HAP-1 (cell line): ENCODE measurements at places on chromosomes 3 and 15.

DNA sequence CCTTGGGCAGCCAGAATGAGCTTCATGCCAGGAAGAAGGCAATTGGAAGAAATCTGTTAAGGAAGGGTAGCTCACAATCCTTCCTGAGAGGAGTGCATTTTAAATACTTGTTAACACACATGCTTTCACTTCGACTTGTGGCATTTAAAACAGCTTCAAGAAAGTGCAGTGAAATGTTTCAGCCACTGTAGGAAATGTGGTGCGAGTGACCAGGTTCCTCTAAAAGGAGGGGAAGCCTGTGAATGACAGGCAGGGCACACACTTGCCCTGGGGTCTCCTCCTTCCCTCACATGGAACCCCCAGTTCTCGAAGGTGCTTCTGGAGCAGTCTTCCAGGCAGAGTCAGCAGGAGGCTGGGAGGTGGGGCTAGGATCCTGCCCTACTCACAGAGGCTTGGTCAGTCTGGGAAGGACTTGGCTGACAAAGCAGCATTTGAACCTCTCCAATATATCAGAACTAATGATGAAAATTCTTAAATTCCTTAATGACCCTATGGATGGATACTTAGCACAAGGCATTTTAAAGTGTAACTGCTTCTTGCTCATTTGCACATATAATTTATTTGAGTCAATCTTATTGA is 358.6 kb downstream of the CHST2 start:
- DNase-seq: no peak

- peak; percentile 64 for DNase-seq
Measured at GRCh38 chr3:14261229-14261628, 82.6 kb downstream of the LSM3 start.

DNA sequence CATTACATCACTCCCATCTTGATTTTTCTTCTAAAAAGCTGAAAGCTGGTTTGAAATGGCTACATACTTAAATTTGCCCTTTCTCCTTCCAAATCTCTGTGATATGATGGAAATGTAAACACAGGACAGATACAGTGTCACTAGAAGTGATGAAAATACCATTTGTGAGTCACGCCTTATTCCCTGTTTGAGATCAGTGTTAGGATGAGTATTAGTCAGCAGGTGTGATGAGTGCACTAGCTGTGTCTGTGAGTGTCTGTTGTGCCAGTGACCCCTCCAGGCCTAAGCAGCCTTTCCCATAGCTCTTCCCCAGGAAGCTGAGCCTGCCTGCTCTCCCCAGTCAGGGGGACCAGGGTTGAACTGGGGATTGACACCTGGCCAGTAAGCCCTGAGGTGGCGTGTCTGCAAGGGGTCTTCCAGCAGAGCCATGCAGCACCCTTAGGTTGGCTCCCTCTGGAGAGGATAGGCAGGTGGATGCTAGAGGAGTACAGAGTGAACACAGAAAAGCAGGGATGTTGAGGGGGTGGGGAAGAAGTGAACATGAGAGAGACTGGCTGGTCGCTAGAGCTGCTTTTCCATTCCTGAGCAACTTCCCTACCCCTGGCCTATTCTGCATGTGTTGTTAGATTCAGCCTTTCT is 92.0 kb downstream of the PDE8A start:
- no peak for DNase-seq

DNA sequence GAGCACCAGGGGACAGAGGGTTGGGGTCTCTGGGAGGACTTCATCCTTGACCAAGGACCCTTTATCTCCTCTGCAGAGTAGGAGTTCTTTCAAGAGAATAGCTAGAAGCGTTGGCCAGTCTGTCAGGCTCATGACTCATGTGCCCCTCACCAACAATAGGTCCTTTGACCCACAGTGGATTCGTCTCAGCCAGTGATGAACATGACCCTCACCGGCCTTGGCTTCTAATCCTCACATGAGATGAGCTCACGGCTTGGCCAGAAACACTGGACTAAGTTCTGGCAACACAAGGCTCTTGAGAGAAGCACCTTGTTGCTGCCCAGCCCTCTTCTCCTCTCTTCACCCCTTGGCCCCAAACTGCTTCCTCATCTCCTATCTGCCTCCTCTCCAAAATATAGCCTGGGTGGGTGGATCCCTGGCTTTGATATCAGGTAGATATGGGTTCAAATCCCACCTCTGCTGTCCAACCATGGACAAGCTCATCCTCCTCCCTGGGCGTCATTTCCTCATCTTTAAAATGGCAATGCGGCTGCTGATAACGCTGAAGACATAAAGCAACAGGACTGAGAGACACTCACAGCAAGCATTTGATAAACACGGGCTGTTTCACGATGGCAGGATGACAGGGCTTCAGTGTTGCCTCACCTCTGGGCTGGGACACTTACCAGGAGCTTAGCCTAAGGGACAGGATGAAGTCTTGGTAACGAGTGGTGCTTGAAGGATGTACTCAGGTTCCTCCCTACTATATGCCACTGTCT is 446.7 kb upstream of the PROK2 start:
- DNase-seq: no peak

DNA sequence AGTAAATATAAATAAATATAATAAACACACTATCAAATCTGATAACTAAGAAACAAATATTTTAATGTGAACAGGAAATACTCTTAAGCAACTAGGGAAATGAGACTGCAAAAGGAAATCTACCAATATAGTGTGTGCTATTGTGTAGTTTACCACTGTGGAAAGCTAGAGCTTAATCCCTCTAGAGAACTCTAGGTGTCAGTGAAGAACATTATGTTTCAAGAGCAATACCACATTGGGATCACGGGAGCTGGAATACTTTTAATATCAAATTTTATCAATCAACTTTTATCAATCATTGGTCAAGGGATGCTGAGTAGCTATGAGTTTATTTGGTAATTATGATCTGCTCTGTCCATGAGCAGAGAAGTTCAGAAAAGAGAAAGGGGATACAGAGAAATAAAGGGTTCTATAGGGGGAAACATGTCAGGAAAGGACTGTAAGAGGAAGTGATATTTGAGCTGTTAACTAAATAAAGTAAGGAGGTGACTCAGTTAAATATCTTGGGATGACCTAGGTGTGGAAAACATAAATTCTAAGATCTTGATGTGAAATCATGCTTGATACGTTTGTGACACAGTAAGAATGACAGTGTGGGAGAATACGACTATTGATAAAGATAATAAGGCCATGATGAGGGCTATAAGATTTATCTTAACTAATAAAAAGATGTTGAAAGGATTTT is 762.2 kb upstream of the ALCAM start:
- DNase-seq: no peak

DNA sequence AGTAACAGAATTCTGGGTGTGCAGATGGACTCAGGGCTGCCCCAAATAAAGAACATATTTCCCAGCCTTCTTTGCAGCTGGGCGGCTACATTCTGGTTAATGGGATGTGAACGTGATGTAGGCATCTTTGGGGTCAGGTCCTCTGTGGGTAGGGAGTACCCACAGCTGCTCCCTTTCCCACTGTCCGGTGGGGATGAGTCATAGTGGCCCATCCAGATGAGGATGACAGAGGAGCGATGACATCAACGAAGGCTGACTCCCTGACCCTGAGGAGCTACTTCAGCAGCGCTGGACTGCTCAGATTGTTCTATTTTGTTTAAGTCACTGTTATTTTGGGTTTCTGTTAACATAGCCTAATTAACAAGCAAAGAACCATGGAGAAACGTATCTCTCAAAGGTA is 38.0 kb downstream of the SRPRB start:
- DNase-seq: no peak

DNA sequence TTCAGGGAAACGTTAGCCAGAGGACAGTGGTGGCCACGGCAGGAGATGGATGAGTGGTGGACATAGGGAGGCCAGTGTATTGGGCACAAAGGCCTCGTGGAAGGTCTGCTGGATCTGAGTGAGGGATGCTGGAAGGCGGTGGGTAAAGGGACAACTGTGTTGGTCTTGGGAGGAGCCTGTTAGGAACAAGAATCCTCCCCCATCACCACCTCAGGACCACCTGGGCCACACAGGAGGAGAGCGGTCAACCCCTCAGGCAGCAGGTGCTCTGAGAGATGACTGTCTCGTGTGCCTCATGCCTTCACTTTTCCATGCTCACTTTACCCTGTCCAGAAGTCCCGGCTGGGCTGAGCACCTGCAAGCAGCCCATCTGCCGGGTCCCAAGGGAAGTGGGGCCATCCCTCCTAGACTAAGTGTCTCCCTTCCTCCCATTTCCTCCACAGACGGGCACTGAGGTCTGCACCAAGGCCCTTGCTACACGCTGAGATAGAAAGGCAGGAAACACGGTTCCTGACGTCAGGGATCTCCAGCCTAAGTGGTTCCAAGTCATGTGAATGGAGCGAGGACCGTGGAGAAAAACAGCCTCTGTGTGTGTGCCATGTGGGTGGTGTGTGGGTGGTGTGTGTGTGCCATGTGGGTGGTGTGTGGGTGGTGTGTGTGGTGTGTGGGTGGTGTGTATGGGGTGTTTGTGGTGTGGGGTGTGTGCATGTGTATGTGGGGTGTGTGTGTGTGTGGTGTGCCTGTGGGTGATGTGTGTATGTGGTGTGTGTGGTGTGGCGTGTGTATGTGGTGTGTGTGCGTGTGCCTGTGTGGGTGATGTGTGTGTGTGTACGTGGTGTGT is 47.8 kb upstream of the CTSH start:
- no peak for DNase-seq

DNA sequence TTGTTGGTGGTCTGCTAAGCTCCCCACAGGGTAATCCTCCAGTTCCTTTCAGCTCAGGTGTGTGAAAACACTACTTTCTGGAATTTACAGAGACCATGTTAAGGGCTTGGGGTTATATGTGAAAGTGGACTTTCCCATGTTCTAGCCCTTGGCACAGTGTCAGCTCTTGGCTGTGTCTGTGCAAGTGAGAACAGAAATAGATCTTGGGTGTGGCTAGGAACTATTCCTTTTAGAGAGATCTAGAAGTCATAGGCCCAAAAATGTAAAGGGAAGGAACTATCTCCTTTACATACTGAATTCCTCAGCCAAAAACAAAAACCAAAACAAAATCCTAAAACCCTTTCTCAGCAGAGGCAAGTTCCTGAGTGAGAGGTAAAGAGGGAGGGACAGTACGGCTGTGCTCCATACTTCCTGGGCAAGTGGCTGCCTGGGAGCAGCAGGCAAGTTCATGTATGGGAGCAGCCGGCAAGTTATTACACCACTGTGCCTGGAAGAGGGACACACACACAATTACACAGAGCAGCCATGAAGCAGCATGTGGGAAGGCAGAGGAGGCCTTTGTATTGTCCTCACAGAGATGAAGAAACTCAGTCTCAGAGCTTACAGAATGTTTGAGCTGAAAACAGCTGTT is 19.9 kb upstream of the C3orf62 start:
- no peak for DNase-seq

- DNase-seq: no peak
Measured at GRCh38 chr15:25088261-25088790, 133.5 kb downstream of the SNRPN start.

GRCh38 chr3:129020691-129021090 is 19.6 kb downstream of the EFCC1 start:
- DNase-seq: no peak

DNA sequence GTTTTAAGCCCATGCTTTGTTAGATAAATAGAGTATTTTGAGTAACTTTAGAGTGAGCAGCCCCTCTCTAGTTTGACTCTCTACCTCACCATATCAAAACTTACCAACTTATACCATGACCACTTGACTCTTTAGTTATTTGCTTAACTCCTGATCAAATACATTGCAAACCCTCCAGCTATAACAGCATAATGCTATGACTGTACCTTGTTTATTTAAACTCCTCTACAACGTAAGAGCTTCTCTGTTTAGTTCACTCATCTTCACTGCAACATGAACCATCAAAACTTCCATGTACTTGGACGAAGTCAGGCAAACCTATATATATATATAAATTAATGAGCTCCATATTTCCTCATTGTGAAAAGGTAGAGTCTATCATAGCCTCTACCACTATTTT is 218.2 kb downstream of the DPH6 start:
- no peak for DNase-seq

GRCh38 chr3:36149447-36149865 is 230.8 kb upstream of the STAC start:
- no peak for DNase-seq

DNA sequence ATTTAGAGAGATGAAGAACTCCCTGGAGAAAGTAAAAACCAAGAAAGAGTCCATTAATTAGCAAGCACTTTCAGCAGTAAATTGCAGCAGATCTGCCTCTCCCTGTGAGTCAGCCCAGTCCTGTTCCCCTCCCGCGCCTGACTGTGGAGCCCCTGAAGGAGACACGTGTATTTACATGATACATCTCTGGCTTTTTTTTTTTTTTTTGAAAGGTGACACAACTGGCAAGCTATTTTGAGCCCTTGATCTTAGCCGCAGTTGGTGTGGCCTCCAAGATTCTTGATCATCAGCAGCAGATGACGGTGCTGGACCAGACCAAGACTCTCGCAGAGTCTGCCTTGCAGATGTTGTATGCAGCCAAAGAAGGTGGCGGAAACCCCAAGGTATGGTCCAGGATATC is 271.8 kb upstream of the TPM1 start:
- no peak for DNase-seq

- no peak for DNase-seq
Measured at GRCh38 chr15:40338921-40339620, 1.7 kb downstream of the CCDC9B start.

- DNase-seq: no peak
Measured at GRCh38 chr3:62209101-62209500, 164.2 kb downstream of the FEZF2 start.

- DNase-seq: no peak
Measured at GRCh38 chr15:52280326-52281084, 15.1 kb downstream of the MYO5C start.

DNA sequence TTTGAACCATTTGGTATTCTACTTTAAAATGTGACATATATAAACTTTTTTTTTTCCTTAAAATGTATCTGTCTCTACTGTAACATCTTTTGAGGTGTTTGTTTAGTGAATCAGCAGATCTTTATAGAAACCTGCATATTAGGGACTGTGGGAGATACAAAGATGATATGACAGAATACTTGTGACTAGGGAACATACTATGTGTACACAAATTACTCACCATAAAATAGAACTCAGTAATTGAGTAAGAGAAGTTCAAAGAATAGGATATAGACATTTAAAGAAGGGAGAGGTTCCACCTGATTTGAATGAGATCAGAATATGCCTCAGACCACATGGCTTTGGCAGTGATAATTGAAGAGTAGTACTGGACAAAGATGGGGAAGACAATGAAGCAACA is 47.9 kb downstream of the ATP2C1 start:
- DNase-seq: no peak

- no peak for DNase-seq
Measured at GRCh38 chr15:83379579-83379959, 67.6 kb upstream of the SH3GL3 start.

DNA sequence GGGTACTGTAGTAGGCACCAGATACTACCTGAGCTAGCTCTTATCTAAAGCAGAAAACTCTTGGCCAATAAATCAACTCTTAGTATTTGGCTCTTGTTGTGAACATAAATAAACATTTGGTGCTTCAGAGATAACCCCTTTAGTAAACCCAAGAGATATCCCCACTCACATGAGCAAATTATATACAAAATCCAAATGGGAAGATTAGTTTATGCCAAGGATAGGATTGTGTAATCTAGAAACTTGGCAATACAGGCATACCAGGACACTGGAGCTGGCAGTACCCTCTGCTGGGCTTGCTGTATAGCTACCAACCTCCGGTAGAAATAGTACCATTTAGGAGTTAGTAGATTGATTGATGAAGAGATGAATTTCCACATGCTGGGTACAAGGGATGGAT is 127.0 kb downstream of the LIPC start:
- DNase-seq: no peak

- DNase-seq: no peak
Measured at GRCh38 chr3:47617086-47618010, 38.7 kb upstream of the CSPG5 start.

GRCh38 chr3:189305412-189305811 is 133.6 kb downstream of the TPRG1 start:
- no peak for DNase-seq
